ENCODE measurements at places on chromosomes 5 and 9. TPM values are rescaled to one million over a fixed set of nuclear protein-coding genes. Genes with fewer than 3 reads are reported as not detected.

POU5F2 gene
- 0.08 TPM for polyA plus RNA-seq

ACTL7B gene
- not detected for polyA plus RNA-seq

POC5 gene
- 14.3 TPM for polyA plus RNA-seq

FAM78A gene
- polyA plus RNA-seq = 18.3 TPM

CCDC171 gene
- 0.18 TPM for polyA plus RNA-seq

SLC25A48 gene
- not detected for polyA plus RNA-seq

MAMDC2 gene
- not detected for polyA plus RNA-seq

KCNIP1 gene
- not detected for polyA plus RNA-seq

APBA1 gene
- polyA plus RNA-seq = not detected

JAKMIP2 gene
- 0.14 TPM for polyA plus RNA-seq

FUT7 gene
- 26.6 TPM for polyA plus RNA-seq

CYSRT1 gene
- polyA plus RNA-seq = not detected

CEL gene
- not detected for polyA plus RNA-seq

SHOC1 gene
- not detected for polyA plus RNA-seq

PCDHGA2 gene
- not detected for polyA plus RNA-seq

SLC6A3 gene
- polyA plus RNA-seq = not detected

DRD1 gene
- polyA plus RNA-seq = not detected

PCDHB2 gene
- polyA plus RNA-seq = not detected

SLC36A2 gene
- not detected for polyA plus RNA-seq

RASEF gene
- polyA plus RNA-seq = not detected

C9orf50 gene
- polyA plus RNA-seq = not detected

LRRC19 gene
- not detected for polyA plus RNA-seq

RNF183 gene
- polyA plus RNA-seq = not detected

PCDHB3 gene
- not detected for polyA plus RNA-seq

SPINK4 gene
- not detected for polyA plus RNA-seq

CDO1 gene
- polyA plus RNA-seq = not detected

SPINK5 gene
- not detected for polyA plus RNA-seq

NUTM2G gene
- 0.19 TPM for polyA plus RNA-seq

NR4A3 gene
- 0.60 TPM for polyA plus RNA-seq

GABRP gene
- polyA plus RNA-seq = not detected

FOXD4L3 gene
- not detected for polyA plus RNA-seq

SOHLH1 gene
- polyA plus RNA-seq = not detected

HRH2 gene
- polyA plus RNA-seq = 0.49 TPM

SLC34A1 gene
- polyA plus RNA-seq = not detected

PCDHA1 gene
- not detected for polyA plus RNA-seq

INSL6 gene
- 0.38 TPM for polyA plus RNA-seq

SMIM32 gene
- not detected for polyA plus RNA-seq

RECK gene
- polyA plus RNA-seq = 5.3 TPM

ECSCR gene
- polyA plus RNA-seq = not detected

AGXT2 gene
- polyA plus RNA-seq = not detected

ROPN1L gene
- 0.48 TPM for polyA plus RNA-seq

Data from IgD-negative memory B cell (primary cell).